ENCODE measurements at places on chromosomes 1 and 21.

GRCh38 chr1:39378377-39378776, 113.1 kb upstream of the BMP8A start:
- DNase-seq: no peak

DNA sequence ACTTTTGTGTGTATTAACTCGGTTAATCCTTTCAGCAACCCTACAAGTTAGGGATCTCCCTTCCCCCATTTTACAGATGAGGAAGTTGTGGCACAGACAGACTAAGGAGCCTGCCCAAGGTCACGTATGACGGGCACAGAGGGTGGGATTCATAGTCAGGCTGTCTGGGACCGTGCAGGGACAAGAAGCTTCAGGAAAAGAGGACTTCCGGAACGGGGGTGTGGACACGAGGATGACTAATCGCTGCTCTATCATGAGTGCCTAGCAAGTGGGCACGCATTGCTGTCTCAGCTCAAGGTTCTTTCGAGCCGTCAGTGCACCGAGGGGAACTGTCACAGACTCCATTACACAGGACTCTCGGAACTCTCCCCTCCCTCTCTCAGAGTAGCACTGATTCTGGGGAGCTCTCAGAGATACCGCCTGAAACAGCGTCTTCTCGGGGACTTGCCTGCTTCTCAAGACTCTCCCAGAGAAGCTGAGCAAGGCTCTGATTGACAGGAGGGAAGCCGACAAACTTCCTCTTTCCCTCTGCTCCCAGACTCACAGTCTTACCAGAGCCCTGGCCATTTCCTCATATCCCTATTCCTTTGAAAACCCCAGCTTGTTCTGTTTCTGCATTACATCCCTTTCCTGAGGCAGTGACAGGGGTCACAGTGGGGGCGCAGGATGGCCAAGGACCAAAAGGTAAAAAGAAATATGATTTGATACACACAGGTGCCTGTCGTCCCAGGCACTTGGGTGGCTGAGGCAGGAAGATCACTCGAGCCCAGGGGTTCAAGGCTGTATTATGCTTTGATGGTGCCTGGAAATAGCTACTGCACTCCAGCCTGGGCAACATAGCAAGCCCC, 14.4 kb downstream of the FHAD1 start:
- DNase-seq: no peak

DNA sequence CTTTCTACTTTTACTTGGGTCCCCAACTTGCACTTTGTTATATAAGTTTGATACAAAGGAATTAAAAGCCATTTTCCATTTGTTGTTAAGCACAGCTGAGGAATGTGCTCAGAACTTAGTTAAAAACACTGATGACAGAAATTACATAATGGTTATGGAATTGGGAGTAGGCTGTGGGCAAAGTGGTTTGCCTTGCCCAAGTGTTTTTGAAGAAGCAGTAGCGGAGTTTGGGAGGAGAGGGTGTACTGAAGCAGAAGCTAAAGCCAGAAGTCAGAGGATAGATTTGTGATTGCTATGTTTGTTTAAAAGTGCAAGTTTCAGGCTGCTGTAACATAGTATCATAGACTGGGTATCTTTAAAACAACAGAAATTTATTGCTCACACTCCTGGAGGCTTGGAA, 391.8 kb downstream of the DUSP10 start:
- no peak for DNase-seq

- DNase-seq: no peak
These were observed 141.1 kb upstream of the ETV3 start for GRCh38 chr1:157279138-157279801.
